ENCODE measurements at places on chromosomes 2 and 18.

- DNase-seq, result no peak
These were observed 303.9 kb downstream of the ETAA1 start for GRCh38 chr2:67701011-67701410.

DNA sequence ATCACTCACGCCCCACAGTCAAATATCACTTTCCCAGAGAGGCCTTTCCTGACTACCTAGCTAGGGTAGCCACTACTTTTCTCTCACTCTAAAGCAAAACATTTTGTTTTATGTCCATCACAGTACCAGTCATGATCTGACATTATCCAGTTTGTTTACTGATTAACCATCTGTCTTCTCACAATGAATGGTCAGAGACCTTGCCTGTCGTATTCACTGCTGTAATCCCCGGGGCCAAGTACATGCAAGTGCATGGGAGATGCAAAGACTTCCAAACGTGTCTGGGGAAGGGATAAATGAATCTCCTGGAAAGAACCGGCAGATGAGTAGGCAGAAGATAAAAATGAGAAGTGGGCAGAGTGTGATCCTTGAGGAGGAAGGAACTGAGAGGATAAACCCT is 39.7 kb downstream of the THUMPD2 start:
- no peak for DNase-seq

DNA sequence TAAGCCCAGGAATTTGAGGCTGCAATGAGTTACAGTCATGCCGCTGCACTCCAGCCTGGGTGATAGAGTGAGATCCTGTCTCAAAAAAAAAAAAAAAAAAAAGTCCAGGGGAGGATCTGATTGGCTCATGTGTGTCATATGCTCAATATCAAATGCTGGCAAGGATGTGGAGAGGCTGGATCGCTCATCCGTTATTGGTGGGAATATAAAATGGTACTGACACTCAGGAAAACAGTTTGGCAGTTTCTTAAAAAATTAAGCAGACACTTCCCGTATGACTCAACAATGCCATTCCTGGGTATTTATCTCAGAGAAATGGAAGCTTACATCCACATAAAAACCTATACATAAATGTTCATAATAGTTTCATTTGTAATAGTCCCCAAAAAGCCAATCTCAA is 68.9 kb downstream of the MEX3C start:
- DNase-seq, result no peak

GRCh38 chr2:238106339-238106697 is 6.2 kb downstream of the ESPNL start:
- no peak for DNase-seq

GRCh38 chr2:218513676-218514075 is 54.5 kb downstream of the USP37 start:
- DNase-seq, result no peak

DNA sequence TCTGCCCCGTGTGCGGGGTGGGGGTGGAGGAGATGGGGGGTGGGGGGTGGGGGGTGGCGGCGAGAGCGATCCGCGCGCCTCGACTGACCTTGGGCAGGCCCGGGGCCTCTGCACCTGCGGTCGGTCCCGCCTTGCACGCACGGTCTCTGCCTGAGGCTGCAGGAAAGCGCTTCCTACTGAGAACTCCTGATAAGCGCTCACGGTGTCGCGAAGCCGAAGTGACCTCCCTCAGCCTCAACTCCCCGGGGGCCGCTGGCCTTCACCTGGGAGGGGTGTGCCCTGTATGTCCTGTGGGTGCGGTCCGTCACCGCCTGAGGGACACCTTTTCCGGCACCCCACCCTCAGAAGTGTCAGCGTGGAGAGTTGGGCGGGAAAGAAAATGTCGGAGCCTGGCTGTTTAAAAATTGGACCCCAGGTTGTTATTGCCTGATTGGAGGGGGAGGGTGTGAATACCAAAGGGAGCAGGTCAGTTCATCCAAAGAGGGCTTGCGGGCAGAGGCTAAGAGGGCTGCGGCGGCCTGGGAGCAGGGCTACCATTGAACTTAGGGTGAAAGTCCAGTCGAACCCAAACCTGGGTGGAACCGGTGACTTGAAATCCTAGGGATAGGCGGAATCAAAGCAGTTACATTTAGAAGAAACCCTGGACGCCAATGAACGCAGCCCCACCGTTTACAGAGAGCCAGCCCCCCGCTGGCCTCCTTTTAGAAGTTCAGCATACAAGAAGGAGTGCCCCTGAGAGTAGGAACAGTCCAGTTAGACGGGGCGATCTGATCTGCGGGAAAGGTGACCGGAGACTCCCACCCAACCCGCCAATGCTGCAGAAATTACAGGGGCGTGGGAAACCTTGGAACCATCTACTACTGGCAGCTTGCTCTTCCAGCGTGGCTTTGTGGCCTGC is 1.2 kb downstream of the MAL start:
- peak; percentile 60 for DNase-seq

- DNase-seq, result no peak
These were observed 16.1 kb downstream of the TGIF1 start for GRCh38 chr18:3466045-3466444.

DNA sequence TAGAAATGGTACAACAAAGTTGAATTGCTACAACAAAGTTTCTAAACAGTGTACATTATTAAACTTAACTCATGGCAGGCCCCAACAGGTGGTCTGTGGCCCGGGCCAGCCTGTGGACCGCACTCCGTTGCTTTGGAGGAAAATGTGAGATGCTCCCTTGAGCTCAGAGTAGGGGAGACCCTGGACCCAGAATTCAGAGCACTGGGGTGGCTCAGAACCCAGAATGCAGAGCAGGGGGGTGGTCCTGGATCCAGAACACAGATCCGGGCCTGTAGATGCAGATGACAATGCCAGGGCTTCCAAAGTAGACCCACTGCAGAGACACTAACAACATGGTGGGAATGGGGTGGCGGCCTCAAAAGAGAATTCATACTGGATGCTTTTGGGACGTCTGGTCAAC is 311.0 kb downstream of the NDUFA10 start:
- DNase-seq, result no peak
